ENCODE measurements at places on chromosomes 16 and 17.

DNA sequence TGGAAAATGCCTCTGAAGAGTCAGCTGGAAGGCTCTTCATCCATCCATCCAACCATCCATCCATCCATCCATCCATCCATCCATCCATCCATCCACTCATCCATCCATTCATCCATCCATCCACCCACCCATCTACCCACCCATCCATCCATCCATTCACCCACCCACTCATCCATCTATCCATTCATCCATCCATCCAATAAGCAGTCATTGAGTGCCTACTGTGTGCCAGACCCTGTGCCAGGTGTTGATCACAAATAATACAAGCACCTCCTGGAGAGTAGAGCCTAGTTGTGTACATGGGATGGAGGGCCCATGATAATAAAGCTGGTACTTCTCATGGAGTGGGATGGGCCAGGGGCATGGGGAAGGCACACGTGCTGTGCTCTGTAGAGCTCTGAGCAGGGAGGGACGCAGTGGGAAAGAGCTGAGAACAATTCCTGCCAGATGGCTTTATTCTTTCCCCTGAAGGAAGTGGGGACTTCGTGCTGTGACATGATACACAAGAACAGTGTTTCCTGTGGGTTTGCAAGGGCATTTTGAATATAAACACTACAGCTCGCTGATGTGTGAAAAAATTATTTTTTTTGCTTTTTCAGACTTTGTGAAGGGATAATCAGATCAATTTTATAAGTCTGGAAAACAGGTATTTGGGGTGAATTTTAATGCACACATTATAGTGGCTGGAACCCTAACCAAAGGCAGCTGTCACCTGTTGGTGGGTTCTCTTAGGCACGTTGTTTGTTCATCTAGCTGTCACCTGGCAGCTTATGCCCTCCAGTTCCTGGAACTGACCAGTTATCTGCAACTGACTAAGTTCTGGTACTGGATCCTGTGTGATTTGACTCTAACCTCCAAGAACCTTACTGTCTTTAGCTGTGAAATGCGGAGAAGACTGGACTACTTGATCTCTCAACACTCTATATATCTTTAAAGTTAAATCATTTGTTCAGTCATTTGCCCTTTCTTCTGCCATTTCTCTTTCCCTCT is 61.3 kb downstream of the PRKCB start:
- DNase-seq: no peak

DNA sequence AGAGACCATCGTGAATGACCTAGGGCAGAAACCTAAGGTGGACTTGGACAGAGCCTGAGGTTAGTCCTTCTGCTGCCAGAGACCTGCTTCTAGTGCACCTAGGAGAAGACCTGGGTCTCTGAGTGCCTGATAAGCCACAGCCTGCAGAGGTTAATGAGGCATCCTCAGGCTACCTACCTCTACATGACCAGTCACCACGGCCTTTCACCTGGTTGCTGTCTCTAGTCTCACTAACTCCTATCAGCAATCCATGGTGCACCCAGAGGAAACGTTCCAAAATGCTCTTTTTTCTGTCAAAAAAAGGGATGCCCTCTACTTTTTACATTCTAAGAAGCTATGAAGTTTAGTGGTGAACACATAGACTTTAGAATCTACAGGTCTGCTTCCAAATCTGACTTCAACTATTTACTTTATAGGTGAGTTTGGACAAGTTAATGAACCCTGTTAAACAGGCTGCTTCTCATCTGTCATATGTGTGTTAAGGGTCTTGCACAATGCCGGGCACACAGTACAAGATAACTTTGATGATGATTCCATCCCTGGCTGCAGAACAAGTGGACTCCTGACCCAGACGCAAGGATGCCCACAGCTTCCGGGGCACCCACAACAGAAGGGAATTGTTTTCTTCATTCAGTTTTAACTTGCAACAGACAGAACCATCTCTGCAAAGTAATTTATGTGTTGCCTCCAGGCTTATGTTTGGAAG is 469.9 kb upstream of the CDH5 start:
- DNase-seq: no peak

DNA sequence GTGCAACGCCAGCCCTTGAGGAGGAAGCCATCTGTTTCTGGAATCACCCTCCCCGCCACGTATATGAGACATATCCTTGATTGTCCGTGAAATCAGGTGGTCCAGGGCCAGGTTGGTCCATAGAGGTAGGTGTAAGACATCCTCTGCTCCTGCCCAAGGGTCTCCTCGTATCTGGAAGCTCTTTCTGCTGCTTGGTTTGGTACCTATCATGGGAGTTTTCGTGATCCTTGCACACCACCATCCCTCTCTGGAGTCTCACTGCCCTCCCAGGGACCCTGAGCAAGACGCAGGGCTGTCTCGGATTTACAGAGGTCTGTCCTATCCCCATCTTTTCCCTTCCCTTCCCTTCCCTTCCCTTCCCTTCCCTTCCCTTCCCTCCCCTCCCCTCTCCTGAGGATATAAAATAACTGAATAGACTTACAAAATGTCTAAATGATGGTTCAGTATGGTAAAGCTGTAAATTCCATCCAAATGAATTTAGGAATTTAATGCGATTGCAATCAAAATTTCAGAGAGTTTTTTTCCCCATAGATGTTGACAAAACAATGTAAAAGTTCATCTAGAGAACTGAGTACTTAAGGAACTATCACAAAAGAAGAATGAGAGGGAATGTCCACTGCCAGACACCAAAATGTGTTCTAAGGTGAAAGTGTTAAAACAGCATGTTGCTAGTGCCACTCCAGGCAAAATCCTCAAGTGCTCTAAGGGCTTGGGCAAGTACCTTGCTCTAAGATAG is 2.0 kb upstream of the CCDC42 start:
- no peak for DNase-seq

GRCh38 chr16:67517155-67517445 is 11.5 kb upstream of the RIPOR1 start:
- no peak for DNase-seq

DNA sequence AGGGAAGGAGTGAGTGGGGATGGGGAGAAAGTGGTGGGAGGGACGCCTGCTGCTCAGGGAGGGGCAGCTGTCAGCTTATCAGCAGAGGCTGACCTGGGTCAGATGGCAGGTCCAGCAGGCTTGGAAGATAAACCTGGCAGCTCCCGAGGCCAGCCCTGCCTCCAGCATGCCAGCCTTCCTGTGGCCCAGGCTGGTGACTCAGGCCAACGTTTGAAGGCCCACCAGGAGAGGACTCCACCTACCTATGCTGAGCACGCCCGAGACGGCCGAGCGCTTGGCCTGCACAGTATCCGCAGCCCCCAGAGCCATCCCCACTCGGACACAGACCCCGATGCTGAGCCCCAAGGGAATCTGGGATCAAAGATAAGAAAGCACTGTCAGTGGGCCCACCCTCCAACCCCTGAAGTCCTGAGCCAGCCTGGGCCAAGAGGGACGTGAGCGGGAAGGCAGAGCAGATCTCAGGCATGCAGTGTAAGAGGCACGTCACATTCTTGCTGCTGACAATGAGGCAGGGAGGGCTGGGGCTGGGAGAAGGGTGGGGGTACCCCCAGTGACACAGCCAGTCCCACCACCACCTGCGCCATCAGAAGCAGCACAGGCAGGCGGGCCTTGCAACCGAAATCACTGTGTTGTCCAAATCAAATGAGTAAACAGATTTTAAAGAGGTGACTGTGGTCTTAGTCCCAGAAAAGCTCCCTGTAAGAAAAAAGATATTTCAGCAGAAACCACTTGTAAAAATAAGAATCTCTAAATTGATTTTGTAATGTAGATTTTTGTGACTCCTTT is 12.4 kb downstream of the SLC47A2 start:
- no peak for DNase-seq

Measured in cerebellar nuclear complex (tissue), 1 donor.